ENCODE measurements at places on chromosomes 12 and 14.

- no peak for DNase-seq
Measured at GRCh38 chr14:68948686-68949600, 30.2 kb downstream of the ACTN1 start.

- peak; percentile 25 for DNase-seq
Measured at GRCh38 chr14:90305176-90305601, 26.6 kb downstream of the NRDE2 start.

- DNase-seq, result no peak
Measured at GRCh38 chr14:24052656-24053547, 1.1 kb downstream of the CARMIL3 start.

DNA sequence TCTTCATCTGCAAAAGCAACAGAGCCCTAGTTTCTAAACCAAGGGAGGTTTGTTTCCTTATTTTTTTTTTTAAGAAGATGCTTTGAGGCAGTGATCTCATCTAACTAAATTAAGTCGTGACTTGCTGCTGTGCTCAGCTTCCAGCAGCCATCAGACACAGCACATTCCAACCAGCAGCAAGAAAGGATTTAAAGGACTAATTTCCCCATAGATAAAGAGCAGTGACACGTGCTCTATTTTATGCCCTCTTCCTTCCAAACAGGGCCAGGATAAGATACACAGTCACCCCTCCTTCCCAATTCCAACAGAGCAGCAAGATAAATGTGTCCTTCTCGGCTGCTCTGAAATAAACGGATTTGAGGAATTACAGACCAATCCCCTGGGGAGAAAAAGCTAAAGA is 81.7 kb downstream of the PRKAB1 start:
- no peak for DNase-seq

- no peak for DNase-seq
Measured at GRCh38 chr14:77436042-77436441, 12.7 kb upstream of the NOXRED1 start.

GRCh38 chr14:56400109-56400825 is 179.3 kb upstream of the TMEM260 start:
- no peak for DNase-seq

GRCh38 chr12:131104463-131105350 is 151.0 kb downstream of the ADGRD1 start:
- DNase-seq, result peak; percentile 50
